WERI-Rb-1 (cell line): ENCODE measurements at places on chromosomes 13 and 19.

- no peak for DNase-seq
Observed at GRCh38 chr13:21595546-21595822, 8.5 kb downstream of the MICU2 start.

DNA sequence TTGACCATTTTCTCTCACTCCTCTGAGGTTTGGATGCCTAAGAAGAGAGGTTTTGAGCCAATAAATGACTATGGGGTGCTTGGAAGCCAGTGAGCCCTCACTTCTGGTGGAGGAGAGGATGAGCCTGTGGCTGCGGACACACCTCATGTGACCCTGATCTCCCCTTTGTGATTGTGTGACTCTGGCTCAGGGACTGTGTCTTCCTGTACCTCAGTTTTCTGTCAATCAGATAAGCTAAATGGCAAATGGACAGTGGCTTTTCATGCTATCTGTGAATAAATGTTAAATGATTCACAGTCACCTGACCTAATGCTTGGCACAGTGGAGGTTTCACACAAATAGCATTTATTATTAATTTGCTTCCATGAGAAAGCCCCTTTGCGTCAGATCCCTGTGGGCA, 2.7 kb downstream of the PSG8 start:
- no peak for DNase-seq

GRCh38 chr19:16649734-16650133, 10.2 kb downstream of the SMIM7 start:
- no peak for DNase-seq

DNA sequence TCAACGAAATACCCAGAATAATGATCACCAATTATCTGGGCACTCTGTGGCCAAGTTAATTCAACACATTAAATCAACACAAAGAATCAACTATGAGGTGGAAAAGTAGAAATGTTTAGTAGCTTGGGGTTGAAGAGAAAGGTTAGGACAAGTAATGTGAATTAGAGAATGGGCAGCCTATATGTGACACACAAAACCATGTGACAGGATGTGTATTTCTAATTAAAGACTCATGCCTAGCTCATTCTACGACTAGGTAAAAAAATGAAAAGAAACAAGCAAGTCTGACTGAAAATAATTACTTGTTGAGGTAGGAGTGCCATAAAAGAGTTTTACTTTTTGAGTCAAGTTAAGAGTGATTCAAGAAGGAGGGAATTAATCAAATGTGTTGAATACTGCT, 2646.0 kb upstream of the PCDH20 start:
- no peak for DNase-seq
